ENCODE measurements at places on chromosomes 4 and X.

GRCh38 chr4:118322831-118323502, 29.8 kb downstream of the PRSS12 start:
- no peak for DNase-seq

DNA sequence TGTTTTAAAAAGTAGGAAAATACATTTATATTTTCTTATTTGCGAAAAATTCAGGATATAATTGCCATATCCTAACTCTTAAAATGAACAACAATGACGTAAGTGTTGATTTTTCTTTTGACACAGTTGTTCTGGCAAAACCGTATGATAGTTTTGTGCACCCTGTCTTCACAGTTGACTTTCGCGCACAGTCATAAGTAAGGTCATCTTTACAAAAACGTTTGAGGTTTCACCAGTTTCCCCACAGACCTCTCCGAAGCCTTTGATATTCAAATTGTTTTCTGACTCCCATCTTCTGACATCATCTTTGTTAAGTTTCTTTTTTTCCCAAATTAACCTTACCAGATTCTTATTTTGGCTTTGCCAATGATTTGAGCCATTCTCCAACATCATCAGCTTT, 48.1 kb upstream of the ATXN3L start:
- peak; percentile 3 for DNase-seq

- DNase-seq = peak; percentile 5
Observed at GRCh38 chr4:150079081-150079581, 886 bp downstream of the DCLK2 start.

- DNase-seq = no peak
Observed at GRCh38 chrX:146967306-146967705, 152.8 kb upstream of the CXorf51A start.

- no peak for DNase-seq
Observed at GRCh38 chr4:65391382-65391781, 278.9 kb downstream of the EPHA5 start.

DNA sequence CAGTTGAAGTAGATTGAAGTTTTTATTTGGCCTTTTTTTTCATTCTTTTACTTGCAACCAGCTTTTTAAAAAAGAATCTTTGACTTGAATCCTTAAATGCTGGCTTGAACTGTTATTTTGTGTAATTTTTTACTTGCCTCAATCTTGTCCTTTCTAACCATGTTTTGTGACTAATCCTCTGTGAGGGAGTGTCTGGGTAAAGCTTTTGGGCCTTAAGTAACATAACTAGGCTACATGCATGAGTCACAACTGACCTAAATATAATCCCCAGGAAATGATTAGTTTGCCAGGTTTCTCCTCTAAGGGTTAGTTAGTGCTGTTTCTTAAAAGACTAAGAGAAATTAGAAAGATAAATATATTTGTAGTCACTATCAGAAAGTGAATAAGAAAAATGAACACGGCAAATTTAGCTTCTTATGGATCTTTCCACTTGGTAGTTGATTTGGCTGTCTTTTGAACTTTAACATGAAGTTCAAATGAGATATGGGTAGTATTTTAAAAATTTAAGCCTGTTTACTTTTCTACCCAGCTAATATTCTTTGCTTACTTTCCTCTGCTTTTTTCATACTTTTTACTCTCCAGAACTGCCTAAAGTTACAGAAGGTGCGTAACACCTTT, 13.0 kb downstream of the EXOC1 start:
- no peak for DNase-seq

DNA sequence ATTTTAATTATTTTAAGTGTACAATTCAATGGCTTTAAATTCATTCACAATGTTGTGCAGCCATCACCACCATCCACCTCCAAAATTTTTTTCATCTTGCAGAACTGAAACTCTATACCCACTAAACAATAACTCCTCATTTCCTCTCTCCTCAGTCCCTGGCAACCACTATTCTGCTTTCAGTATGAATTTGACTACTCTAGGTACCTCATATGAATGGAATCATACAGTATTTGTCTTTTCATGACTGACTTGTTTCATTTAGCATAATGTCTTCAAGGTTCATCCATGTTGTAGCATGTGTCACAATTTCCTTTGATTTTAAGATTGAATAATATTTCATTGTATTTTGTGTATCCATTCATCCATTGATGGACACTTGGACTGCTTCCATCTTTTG, 46.9 kb downstream of the KIF4A start:
- DNase-seq = no peak

DNA sequence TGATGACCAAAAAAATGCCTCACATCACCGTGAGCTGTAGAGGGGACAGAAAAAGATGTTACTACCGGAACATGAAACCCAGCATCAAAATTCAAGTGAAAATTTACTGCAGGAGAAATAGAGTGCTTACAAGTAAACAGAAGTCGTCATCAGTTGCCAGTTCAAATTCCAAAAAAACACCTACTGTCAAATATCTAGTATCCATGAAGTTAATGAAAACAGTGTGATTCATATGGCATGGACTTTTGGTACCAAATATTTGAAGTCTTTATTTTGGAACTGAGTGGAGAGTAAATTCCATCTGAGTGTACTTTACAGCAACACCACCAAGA, 388.9 kb upstream of the SPOCK3 start:
- no peak for DNase-seq

DNA sequence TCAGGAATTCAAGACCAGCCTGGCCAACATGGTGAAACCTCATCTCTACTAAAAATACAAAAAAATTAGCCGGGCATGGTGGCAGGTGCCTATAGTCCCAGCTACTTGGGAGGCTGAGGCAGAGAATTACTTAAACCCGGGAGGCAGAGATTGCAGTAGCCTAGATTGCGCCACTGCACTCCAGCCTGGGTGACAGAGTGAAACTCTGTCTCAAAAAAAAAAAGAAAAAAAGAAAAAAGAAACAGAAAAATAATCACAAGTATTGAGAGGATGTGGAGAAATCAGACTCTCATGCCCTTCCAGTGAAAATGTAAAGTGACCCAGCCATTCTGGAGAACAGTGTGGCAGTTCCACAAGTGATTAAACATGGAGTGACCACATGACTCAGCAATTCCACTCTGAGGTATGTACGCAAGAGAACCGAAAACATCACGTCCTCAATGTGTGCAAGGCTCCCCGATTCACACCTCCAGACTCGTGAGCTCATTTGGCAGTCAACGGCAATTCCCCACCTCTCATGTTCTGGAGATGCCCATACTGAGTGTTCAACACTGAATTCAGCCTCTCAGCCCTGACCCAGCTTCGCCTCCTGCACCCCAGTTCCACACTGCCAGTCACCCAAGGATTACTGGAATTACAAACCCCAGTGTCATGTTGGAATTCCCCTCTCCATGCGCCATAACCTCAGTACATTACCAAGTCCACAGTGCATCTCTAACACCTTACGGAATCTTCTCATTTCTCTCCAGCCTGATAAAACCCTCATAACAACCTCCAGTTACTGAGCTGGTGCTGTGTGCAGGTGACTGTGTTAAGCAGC, 21.1 kb downstream of the ACOX3 start:
- peak; percentile 41 for DNase-seq

DNA sequence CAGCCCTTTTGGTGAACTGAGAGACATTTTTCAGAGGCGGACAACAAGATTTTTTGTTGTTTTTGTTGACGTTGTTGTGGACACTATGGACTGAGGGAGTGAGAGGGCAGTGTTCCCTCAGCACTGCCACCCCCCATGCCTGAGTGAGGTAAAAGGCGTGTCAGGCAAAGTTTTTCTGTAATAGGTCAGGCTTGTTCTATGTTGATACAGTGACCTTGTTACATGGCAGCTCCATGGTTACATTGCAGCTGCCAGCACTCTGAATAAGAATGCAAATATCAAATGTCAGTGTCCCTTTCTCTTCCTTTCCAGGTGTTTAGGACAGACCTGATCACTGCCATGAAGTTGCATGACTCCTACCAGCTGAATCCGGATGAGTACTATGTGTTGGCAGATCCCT, 36.6 kb downstream of the JADE1 start:
- no peak for DNase-seq

DNA sequence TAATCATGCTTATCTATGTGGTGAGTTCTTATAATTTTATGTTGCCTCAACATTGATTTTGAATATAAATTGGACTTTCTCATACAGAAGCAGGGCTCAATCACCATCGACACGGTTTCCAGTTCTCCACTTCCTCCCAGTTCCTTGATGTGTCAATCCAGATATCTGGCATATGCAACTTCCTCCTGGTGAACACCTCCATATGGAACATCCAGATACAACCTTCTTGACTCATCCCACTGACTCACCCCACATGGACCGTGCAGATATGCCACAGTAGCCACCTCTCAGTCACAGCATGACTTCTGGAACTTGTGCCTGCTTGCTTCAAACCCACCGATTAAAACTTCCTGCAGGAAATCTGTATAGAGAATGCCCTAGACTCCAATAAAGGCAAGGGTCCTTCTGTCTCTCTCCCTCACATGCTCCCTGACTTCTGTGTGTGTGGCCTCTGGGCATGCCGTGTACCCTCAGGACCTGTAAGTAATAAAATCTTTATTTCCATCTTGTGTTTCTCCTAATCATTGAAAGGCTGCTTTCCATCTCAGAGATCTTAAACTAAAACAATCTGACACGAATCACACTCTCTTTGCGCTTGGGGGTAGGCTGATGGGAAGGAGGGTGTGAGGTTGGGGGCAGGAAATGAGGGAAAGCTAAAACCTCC, 67.0 kb downstream of the HTRA3 start:
- no peak for DNase-seq

- no peak for DNase-seq
Observed at GRCh38 chr4:155237567-155237966, 29.1 kb downstream of the NPY2R start.

GRCh38 chrX:1212532-1212931, at the start of gene CRLF2:
TSS of gene CRLF2 (minus strand) at chrX:1212649. CDS start at chrX:1212634, 15 bp downstream.
- peak; percentile 45 for DNase-seq

DNA sequence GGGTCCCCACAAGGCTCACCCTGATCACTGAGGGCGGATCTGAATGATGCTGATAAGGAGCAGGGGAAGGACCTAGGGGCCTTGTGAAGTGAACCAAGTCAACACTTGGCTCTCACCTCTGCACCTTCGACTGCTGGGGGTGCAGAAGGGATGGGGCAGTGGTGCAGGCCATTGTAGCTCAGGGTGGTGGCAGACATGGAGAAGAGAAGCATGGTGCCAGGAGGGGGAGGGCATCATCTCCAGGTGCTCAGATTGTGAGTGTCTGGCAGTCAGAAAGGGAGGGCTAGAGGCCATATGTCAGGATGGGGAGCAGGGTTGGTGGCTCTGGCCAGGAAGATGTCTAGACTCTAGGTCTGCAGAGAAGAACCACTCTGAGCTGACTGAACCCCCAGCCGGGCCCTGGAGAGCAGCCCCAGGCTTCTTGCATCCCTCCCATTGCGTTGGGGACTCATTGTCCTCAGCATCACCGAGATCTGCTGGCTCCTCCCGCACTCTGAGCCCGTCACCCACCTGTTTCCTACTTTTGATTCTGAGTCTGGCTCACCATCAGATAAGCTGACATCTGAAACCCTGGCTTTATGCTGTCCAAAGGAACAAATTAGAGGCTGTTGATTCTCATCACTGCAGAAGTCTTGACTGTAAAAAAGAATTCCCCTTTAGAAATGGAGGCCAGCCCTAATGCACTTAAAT, 3.8 kb downstream of the APLN start:
- DNase-seq = no peak

- DNase-seq = no peak
Observed at GRCh38 chr4:5463936-5464650, 244.3 kb downstream of the EVC2 start.

DNA sequence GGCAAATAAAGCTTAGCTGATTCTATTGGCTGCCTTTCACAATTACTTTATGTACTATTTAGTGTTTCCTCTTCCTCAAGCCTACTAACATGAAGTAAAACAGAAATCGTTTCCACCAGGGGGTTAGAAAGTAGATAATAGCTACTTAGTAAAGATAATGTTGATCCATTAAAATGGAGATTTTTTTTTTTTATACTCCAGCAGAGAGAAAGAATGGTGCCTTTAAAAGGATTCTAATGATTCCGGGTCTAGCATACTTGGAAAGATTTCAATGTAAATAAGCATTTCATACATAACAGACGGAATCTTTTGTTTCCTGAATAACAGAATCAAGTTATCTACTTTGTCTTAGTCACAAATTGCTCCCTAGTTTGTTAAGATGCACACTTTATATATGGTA, 37.1 kb downstream of the GK start:
- DNase-seq = no peak

DNA sequence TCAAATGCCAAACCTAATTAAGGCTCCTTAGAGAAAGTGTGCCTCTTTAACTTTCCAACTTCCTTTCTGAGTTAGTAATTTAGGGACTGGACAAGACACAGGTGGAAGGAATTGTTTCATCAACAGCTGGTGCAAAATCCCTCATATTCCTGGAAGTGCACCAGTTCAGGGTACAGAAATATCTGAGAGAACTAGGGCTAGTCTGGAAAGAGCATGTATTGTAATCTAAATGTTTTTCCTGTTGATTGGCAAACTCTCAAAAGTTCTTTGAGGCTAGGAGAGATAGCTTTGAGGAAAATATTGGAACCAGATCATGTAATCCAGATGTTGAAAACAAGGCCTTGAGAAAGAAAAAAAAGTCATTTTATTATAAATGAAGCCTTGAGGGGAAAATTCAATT, 98.1 kb upstream of the C1GALT1C1 start:
- no peak for DNase-seq
